ENCODE measurements at places on chromosomes 4 and X. TPM values are rescaled to one million over a fixed set of nuclear protein-coding genes. Genes with fewer than 3 reads are reported as not detected.

DNA sequence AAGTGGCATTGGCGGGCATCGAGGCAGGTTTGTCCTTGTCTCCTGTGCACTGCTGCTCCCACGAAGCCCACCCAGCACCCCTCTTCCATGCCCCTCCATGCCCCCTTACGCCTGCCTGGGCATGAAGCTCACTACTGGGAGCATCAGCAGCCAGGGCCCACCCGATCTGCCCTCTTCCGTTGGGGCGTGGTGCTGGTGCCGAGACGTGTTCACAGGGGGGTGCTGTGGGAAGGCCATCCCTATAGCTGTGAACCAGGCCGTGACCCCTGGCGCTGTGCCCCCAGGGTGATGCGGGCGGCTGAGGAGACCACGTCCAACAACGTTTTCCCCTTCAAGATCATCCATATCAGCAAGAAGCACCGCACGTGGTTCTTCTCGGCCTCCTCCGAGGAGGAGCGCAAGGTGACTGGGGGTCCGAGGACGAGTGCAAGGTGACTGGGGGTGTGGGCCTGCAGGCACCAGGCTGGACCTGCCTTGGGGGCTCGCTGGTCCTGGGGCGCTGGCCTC lies 19.3 kb upstream of the ADD1 start:
- DNase-seq = no peak

GRCh38 chrX:17606231-17606630 lies 131.1 kb upstream of the SCML1 start:
- no peak for DNase-seq

GRCh38 chr4:158769175-158769921 lies 522 bp downstream of the FNIP2 start:
- DNase-seq = peak; percentile 35

- DNase-seq = no peak
Observed at GRCh38 chr4:181234951-181235680, 1008.1 kb upstream of the TENM3 start.

VSIG4 gene
- not detected for total RNA-seq

ARSJ gene
- total RNA-seq = 4.4 TPM

RS1 gene
- total RNA-seq = not detected

All from SJCRH30 (cell line).